ENCODE measurements at places on chromosomes 5 and 9. TPM values are rescaled to one million over a fixed set of nuclear protein-coding genes. Genes with fewer than 3 reads are reported as not detected.

Gene MYOT
- total RNA-seq = not detected

Gene UNC5A
- total RNA-seq = 0.26 TPM

Gene ARAP3
- total RNA-seq = 28.7 TPM

Gene ST6GALNAC4
- total RNA-seq = 29.6 TPM

Gene GCNT4
- total RNA-seq = 0.11 TPM

Gene PIK3R1
- total RNA-seq = 59.0 TPM

Gene CAPSL
- not detected for total RNA-seq

Gene MARVELD2
- 1.3 TPM for total RNA-seq

Gene NDUFS6
- total RNA-seq = 37.3 TPM

Gene ST8SIA4
- total RNA-seq = 6.9 TPM

Gene SLC9A3
- 0.87 TPM for total RNA-seq

Gene PCDHGA3
- total RNA-seq = 0.54 TPM

Gene ROR2
- total RNA-seq = not detected

Gene NUTM2G
- total RNA-seq = not detected

Gene SLC6A3
- total RNA-seq = not detected

Gene PCDHB16
- 0.69 TPM for total RNA-seq

Gene FOXI1
- total RNA-seq = not detected

Gene PRR16
- 0.11 TPM for total RNA-seq

Gene WDR38
- total RNA-seq = not detected

Gene PPP1R26
- total RNA-seq = 9.1 TPM

Gene XRCC4
- total RNA-seq = 4.2 TPM

Gene SLC1A3
- total RNA-seq = not detected

Gene SPRY4
- 7.0 TPM for total RNA-seq

Gene NTRK2
- total RNA-seq = under 0.01 TPM

Gene CHSY3
- total RNA-seq = 4.4 TPM

Gene SPACA9
- 0.87 TPM for total RNA-seq

Gene LPAR1
- 0.09 TPM for total RNA-seq

Gene ALDH1B1
- 5.4 TPM for total RNA-seq

Gene NR2F1-AS1
- 31.0 TPM for total RNA-seq

Gene LIFR
- total RNA-seq = 46.1 TPM

Gene MAMDC4
- 0.52 TPM for total RNA-seq

Gene HAVCR2
- 1.5 TPM for total RNA-seq

Gene CYSRT1
- 0.22 TPM for total RNA-seq

Gene ROPN1L
- total RNA-seq = 3.0 TPM

Gene EMB
- total RNA-seq = 0.11 TPM

Gene STK32A
- not detected for total RNA-seq

Gene ECSCR
- 475 TPM for total RNA-seq

Gene SLC36A3
- not detected for total RNA-seq
